ENCODE measurements at places on chromosomes 5 and 9.

GRCh38 chr5:132474881-132475496, 15.6 kb downstream of the IRF1 start:
- DNase-seq = no peak

GRCh38 chr5:52638732-52639131, 149.0 kb upstream of the ITGA1 start:
- no peak for DNase-seq

- no peak for DNase-seq
These were observed 85.7 kb upstream of the LHFPL2 start for GRCh38 chr5:78734094-78734845.

DNA sequence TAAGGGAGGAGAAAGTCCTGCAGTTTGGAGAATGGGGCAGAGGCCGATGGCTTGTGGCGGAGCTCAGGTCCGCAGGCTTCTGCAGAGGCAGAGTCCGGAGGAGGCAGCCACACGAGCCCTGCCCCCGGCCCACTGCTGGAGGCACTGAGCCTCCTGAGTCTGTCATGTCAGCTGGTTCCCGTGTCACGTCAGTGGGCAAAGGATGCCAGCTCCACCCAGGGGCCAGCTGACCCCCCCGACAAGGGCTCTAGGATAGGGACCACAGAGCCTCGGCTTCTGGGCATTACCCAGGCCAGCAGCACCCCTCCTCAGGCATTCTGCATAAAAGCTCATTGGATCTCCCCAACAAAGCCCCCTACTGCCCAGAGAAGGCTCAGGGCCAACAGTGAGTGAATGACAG, 8.5 kb downstream of the SH3PXD2B start:
- no peak for DNase-seq

DNA sequence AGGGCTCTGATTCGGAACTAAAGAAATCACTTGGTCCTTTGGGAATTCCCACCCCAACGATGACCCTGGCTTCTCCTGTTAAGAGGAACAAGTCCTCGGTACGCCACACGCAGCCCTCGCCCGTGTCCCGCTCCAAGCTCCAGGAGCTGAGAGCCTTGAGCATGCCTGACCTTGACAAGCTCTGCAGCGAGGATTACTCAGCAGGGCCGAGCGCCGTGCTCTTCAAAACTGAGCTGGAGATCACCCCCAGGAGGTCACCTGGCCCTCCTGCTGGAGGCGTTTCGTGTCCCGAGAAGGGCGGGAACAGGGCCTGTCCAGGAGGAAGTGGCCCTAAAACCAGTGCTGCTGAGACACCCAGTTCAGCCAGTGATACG, 83.4 kb downstream of the GOLPH3 start:
- no peak for DNase-seq

- peak; percentile 1 for DNase-seq
These were observed 210.3 kb downstream of the SREK1 start for GRCh38 chr5:66354422-66354821.

Data from Jurkat, Clone E6-1 (cell line).